Hindlimb muscle (tissue), 1 donor: ENCODE measurements at places on chromosomes 1 and 21. TPM values are rescaled to one million over a fixed set of nuclear protein-coding genes. Genes with fewer than 3 reads are reported as not detected.

Gene AMPD2
- 27.6 TPM for polyA plus RNA-seq

Gene ANKRD65
- 24.7 TPM for polyA plus RNA-seq

Gene PAX7
- polyA plus RNA-seq: 52.1 TPM

Gene LINGO4
- polyA plus RNA-seq: 0.40 TPM

Gene TNFAIP8L2
- 2.5 TPM for polyA plus RNA-seq

Gene KCNA10
- polyA plus RNA-seq: 0.75 TPM

Gene ZMYND12
- 0.48 TPM for polyA plus RNA-seq

Gene CFAP74
- 0.19 TPM for polyA plus RNA-seq

Gene FCRL2
- polyA plus RNA-seq: not detected

Gene HCRTR1
- 0.23 TPM for polyA plus RNA-seq

Gene KIF17
- polyA plus RNA-seq: 4.2 TPM

Gene CELA3A
- not detected for polyA plus RNA-seq

Gene KCNQ4
- polyA plus RNA-seq: 44.5 TPM

Gene CELA2B
- polyA plus RNA-seq: 4.1 TPM

Gene PTCH2
- 10.0 TPM for polyA plus RNA-seq

Gene CCDC181
- polyA plus RNA-seq: 1.1 TPM

Gene S100A13
- polyA plus RNA-seq: 58.5 TPM

Gene RASAL2
- 16.0 TPM for polyA plus RNA-seq

Gene CD84
- 3.2 TPM for polyA plus RNA-seq

Gene MAEL
- 0.99 TPM for polyA plus RNA-seq

Gene KCNJ6
- polyA plus RNA-seq: 1.1 TPM

Gene ANXA9
- polyA plus RNA-seq: 3.8 TPM

Gene EPHB2
- polyA plus RNA-seq: 15.2 TPM

Gene PCAT6
- polyA plus RNA-seq: 2.7 TPM

Gene AMY2A
- not detected for polyA plus RNA-seq

Gene ADAMTS1
- 15.0 TPM for polyA plus RNA-seq

Gene GJC2
- polyA plus RNA-seq: 1.2 TPM

Gene TUFT1
- 8.8 TPM for polyA plus RNA-seq

Gene NUAK2
- 0.71 TPM for polyA plus RNA-seq

Gene AVPR1B
- polyA plus RNA-seq: 0.14 TPM

Gene PKP1
- 11.1 TPM for polyA plus RNA-seq

Gene CR1
- polyA plus RNA-seq: 0.93 TPM

Gene ABCA4
- 0.71 TPM for polyA plus RNA-seq
